Type B pancreatic cell (in vitro differentiated cells): ENCODE measurements at places on chromosomes 12 and 14.
A peak's percentile ranks its signal among the peaks of the same experiment; 100 is the strongest.

- no peak overlapping the region for H3K4me3 ChIP-seq
- peaks cover 13% of the 10 kb centered on the region for H3K27me3 ChIP-seq
- peaks cover 3% of the 10 kb centered on the region for H3K36me3 ChIP-seq
- H3K27ac ChIP-seq: no peak overlapping the region
- H3K4me1 ChIP-seq: no peaks in the 10 kb centered on the region
Measured at GRCh38 chr12:20950248-20950647, 139.7 kb downstream of the SLCO1B3 start.

DNA sequence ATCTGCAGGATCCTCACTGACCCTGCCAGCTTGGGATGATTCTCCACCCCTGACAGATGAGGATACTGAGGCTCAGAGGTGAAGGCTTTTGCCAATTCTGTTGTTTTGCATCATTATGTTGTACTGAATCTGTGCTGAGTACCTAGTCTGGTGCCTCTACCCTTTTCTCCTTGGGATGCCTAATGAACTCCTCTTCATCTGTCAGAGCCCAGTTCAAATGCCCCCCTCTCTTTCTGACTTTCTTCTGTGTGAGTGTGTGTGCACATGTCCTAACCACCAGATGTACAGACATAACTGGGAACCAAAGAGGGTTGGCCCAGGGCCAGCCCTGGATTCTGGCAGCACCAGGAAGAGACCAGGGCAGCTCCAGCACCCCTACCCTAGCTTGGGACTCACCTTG lies 22.8 kb downstream of the FOXN4 start:
- H3K27me3 ChIP-seq: peaks cover 1% of the 10 kb centered on the region
- no peaks in the 10 kb centered on the region for H3K36me3 ChIP-seq
- DNase-seq: no peak

GRCh38 chr14:103624860-103625259 lies 4.2 kb upstream of the KLC1 start:
- no peak overlapping the region for H3K27ac ChIP-seq
- DNase-seq: no peak
- no peak overlapping the region for H3K4me3 ChIP-seq
- H3K36me3 ChIP-seq: no peaks in the 10 kb centered on the region
- H3K27me3 ChIP-seq: peaks cover 3% of the 10 kb centered on the region
- no peaks in the 10 kb centered on the region for H3K4me1 ChIP-seq

DNA sequence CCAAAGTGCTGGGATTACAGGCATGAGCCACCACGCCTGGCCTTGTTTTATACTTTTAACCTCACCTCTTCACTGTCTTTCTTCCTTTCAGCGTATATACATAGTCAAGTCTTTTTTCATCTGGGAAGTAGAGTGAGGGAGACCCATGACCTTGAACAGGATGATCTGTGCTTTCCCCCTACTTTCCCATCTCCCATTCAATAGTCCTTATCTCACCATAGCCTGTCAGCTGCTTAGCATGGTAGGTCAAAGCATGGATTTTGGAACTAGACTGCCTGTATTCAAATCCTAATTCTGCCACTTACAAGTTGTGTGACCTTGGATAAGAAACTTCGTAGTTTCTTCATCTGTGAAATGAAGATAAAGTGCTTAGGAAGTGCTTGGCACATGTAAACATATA lies 96.4 kb upstream of the MON2 start:
- H3K4me3 ChIP-seq: no peak overlapping the region
- peaks cover 25% of the 10 kb centered on the region for H3K36me3 ChIP-seq
- no peaks in the 10 kb centered on the region for H3K4me1 ChIP-seq
- H3K27me3 ChIP-seq: no peaks in the 10 kb centered on the region

- no peak for DNase-seq
- H3K4me3 ChIP-seq: no peak overlapping the region
- no peak overlapping the region for H3K27ac ChIP-seq
- H3K27me3 ChIP-seq: peaks cover 37% of the 10 kb centered on the region
Measured at GRCh38 chr12:31029916-31030562, 43.6 kb upstream of the DDX11 start.

DNA sequence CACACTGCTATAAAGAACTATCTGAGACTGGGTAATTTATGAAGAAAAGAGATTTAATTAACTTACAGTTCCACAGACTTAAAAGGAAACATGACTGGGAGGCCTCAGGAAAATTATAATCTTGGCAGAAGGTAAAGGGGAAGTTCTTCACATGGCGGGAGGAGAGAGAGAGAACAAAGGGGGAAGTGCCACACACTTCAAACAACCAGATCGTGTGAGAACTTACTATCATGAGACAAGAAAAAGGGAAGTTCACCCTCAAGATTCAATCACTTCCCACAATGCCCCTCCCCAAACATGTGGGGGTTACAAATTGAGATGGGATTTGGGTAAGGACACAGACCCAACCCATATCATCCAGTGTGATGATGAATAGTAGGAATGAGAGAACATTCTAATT lies 366.5 kb downstream of the LRFN5 start:
- no peaks in the 10 kb centered on the region for H3K4me1 ChIP-seq
- no peak overlapping the region for H3K27ac ChIP-seq

GRCh38 chr12:77555074-77555473 lies 275.6 kb upstream of the NAV3 start:
- H3K36me3 ChIP-seq: no peaks in the 10 kb centered on the region
- H3K27me3 ChIP-seq: no peaks in the 10 kb centered on the region
- H3K27ac ChIP-seq: no peak overlapping the region
- H3K4me3 ChIP-seq: no peak overlapping the region
- no peaks in the 10 kb centered on the region for H3K4me1 ChIP-seq
- no peak for DNase-seq

DNA sequence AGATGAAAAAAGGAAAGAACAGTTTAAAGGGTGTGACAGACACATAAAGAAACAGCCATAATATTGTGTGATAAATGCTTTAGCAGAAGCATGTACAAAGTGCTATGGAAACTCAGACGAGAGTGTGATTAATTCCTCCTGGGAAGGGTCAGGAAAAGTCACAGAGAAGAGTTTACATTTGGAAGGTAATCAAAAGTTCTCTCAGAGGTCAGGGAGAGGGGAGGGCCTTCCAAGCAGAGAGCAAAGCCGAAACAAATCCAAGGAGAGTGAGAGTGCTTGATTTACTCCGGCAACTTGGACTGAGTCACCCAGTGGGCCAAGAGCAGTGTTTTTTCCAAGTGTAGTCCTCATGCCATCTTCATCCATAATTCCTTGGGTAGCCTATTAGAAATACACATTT lies 108.3 kb downstream of the IGF1 start:
- DNase-seq: no peak
- no peaks in the 10 kb centered on the region for H3K36me3 ChIP-seq
- no peak overlapping the region for H3K4me3 ChIP-seq
- H3K27ac ChIP-seq: no peak overlapping the region
- H3K4me1 ChIP-seq: peaks cover 9% of the 10 kb centered on the region

- no peaks in the 10 kb centered on the region for H3K36me3 ChIP-seq
- no peak overlapping the region for H3K27ac ChIP-seq
- peak; percentile 60 for DNase-seq
- H3K4me1 ChIP-seq: peaks cover 5% of the 10 kb centered on the region
- peaks cover 7% of the 10 kb centered on the region for H3K27me3 ChIP-seq
Measured at GRCh38 chr12:53120685-53121525, 17.6 kb downstream of the SOAT2 start.

DNA sequence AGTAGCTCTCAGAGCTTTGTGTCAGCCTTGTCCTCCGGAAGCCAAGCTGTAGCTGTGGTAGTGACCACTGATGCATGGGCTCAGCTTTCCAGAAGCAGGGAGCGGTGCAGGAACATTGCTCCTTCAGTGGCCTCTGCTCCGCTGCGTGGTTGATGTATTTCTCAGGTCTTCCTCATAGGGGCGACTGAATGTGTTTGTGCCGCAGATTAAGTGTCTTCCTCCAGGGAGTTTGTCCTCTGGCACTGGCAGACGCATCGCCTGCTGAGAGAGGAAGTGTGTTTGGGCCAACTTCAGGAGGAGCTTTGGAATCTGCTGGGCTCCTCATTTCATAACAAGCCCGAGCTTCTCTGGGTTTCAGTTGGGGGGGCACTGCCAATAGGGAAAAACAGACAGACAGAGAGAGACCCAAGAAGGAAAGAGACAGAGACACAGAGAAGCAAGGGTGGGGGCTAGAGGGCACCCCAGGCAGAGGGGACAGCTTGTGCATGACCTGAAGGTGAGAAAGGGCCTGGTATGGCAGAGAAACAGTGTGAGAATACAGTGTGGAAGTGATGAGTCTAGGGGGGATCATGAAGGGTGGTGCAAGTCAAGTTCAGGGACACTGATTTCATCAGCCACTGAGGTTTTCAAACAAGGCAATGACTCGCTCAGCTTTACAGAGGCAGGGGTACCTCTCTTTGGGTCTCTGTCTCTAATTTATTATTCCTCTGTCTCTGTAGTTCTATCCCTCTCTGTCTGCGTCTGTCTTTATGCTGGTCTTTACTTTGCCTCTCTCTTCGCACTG lies 69.4 kb upstream of the PRIMA1 start:
- peaks cover 37% of the 10 kb centered on the region for H3K27me3 ChIP-seq
- H3K4me1 ChIP-seq: peaks cover 14% of the 10 kb centered on the region
- DNase-seq: no peak
- H3K27ac ChIP-seq: no peak overlapping the region
- no peak overlapping the region for H3K4me3 ChIP-seq
- no peaks in the 10 kb centered on the region for H3K36me3 ChIP-seq

GRCh38 chr12:24500831-24501230 lies 448.1 kb downstream of the BCAT1 start:
- H3K27me3 ChIP-seq: peaks cover 29% of the 10 kb centered on the region
- H3K4me1 ChIP-seq: peaks cover 7% of the 10 kb centered on the region
- no peak for DNase-seq
- no peak overlapping the region for H3K27ac ChIP-seq
- H3K4me3 ChIP-seq: peak overlapping the region; percentile 5

- no peaks in the 10 kb centered on the region for H3K27me3 ChIP-seq
- H3K4me1 ChIP-seq: peaks cover 14% of the 10 kb centered on the region
- peak within 1 kb of the TSS; percentile 98 for H3K27ac ChIP-seq
- H3K4me3 ChIP-seq: peak within 1 kb of the TSS; percentile 96
- DNase-seq: peak; percentile 89
Measured at GRCh38 chr12:106302401-106303201, at the start of gene TCP11L2. TCP11L2 (plus strand) TSS chr12:106302733; CDS start chr12:106311076, 8,343 bp downstream.

- no peak for DNase-seq
- peaks cover 17% of the 10 kb centered on the region for H3K36me3 ChIP-seq
- H3K4me3 ChIP-seq: no peak overlapping the region
Measured at GRCh38 chr12:50160643-50161042, 6.5 kb downstream of the CERS5 start.

DNA sequence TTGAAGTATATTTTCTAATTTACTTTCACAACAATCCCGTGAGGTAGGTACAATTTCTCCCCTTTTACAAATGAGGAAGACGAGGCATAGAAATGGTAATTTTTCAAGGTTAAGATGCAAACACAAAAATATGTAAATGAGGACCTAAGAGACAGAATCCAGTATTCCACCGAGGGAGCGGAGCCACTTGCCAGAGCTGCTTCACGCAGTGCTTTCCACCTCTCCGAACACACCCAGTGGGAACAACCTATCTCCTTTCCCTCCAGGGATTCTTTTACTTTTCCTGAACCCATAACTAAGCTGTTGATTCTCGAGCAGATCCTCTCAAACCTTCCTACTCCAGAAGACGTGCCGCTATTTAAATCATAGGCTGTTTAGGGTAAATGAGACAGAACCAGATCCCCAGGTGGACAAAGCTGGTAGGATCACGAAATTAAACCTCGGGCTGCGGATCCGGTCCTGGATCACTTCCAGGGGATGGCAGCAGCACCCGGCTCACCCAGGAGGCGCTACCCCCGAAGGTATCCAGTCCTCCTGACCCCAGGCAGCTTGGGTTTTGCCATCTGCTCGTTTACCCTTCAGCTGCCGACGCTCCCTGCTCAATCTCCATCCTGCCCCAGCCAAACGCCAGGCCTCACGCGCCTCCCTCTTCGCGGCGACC lies 1.5 kb downstream of the DDHD1 start:
- H3K27me3 ChIP-seq: no peaks in the 10 kb centered on the region
- H3K4me1 ChIP-seq: peaks cover 17% of the 10 kb centered on the region
- DNase-seq: no peak
- H3K36me3 ChIP-seq: no peaks in the 10 kb centered on the region
- peak overlapping the region; percentile 61 for H3K27ac ChIP-seq

- no peaks in the 10 kb centered on the region for H3K27me3 ChIP-seq
- peaks cover 36% of the 10 kb centered on the region for H3K4me1 ChIP-seq
Measured at GRCh38 chr12:110733900-110734299, 8.8 kb downstream of the PPP1CC start.

DNA sequence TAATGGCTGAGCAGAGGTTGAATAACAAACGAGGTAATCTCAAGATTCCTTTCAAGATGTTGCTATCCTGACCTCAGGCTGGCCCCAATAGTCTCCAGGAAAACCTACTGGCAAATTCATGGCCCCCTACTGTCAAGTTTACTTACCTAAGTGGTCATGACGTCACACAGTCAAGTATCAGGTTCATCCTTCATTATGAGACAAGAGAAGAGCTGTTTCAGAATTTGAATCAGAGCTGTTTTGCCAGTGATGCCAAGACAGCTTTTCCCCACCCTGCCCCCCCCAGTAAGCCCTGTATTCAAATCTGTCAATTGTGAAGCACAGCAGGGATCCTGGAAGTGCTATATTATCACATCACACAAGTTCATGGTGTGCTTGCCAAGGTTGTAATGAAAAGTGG lies 509.6 kb downstream of the NOVA1 start:
- peaks cover 4% of the 10 kb centered on the region for H3K36me3 ChIP-seq
- no peak for DNase-seq
- H3K4me1 ChIP-seq: peaks cover 16% of the 10 kb centered on the region
- H3K4me3 ChIP-seq: no peak overlapping the region

DNA sequence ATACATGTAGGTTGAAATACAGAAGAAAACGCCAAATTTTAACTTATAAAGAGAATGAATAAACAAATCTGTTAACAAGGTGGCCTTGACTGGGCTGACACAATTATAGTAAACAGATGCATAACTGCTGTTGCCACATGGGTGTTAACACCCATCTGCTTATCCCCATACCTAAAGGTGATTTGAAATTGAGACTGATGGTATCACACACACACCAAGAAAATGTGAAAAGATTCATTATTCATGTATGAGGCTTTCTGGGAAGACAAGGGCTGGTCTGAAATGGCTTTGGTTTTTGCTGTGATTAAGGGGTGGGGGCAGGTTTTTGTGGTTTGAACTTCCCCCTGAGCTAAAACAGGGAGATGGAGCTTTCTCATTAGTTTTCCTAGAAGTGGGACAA lies 156.6 kb downstream of the SYT10 start:
- H3K36me3 ChIP-seq: peaks cover 4% of the 10 kb centered on the region
- DNase-seq: no peak
- no peak overlapping the region for H3K27ac ChIP-seq
- H3K27me3 ChIP-seq: no peaks in the 10 kb centered on the region
- H3K4me3 ChIP-seq: no peak overlapping the region

DNA sequence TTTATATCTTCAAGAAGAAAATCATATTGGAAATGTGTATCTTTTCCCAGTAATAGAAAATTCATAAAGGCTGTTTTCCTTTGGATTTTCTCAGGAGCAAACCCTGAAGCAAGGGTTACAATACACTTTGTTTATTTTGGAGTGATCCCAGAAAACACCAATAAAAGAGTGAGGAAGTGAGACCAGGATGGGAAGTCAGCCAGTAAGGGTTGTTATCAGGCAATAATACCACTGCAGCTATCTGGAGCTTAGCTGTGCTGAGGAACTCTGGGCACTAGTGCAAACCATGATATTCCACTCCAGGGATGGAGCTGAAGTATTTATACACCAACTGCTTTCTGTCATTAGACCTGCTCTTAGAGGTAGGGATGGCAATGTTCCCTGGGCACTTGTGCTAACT lies 1002.3 kb downstream of the FLRT2 start:
- no peaks in the 10 kb centered on the region for H3K36me3 ChIP-seq
- no peaks in the 10 kb centered on the region for H3K27me3 ChIP-seq
- no peak for DNase-seq
- no peak overlapping the region for H3K4me3 ChIP-seq

GRCh38 chr14:52846591-52846990 lies 55.2 kb upstream of the GNPNAT1 start:
- no peaks in the 10 kb centered on the region for H3K36me3 ChIP-seq
- no peak for DNase-seq
- no peak overlapping the region for H3K27ac ChIP-seq
- no peaks in the 10 kb centered on the region for H3K27me3 ChIP-seq
- H3K4me3 ChIP-seq: no peak overlapping the region
